Cortex of kidney (tissue), 1 donor: ENCODE measurements at places on chromosomes 6 and 20.

DNA sequence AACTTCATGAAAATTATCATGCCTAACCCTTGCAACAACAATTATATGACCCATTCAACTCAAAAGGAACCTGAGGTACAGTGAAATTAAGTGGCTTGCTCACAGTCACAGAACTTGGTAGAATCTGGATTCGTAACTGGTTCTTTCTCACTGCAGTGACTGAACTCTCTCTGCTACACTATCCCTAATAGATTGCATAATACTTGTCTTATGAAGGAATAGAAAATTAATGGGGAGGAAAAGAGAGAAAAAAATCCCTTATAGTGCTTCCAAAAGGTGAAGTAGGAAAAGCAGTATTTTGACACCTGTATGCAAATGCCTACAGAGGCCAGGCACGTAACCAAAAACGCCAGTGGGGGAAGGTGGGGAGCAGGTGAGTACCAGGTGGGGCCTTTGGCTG lies 186.6 kb downstream of the LY86 start:
- DNase-seq = no peak

GRCh38 chr20:41716436-41716835 lies 98.3 kb upstream of the CHD6 start:
- DNase-seq = no peak

- no peak for DNase-seq
Measured at GRCh38 chr6:80161434-80161833, 55.0 kb downstream of the BCKDHB start.

DNA sequence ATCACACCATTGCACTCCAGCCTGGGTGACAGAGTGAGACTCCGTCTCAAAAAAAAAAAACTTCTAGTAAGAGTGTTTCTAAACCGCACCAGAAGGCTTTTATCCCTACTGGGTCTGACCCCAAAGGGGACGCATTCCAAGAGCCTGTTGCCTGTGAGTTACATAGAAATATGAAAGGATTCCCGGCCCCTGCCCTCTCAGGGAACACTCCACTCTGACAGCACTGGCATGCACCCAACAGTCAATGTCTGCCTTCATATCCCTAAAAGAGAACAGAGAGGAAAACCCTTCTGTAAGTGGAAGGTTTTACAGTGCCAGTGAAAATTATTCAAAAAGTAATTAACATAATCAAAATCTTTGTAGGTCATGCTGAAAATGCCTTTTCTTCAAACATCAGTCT lies 117.1 kb upstream of the PTPRT start:
- no peak for DNase-seq

GRCh38 chr6:36933519-36933918 lies 21.0 kb upstream of the PI16 start:
- no peak for DNase-seq

DNA sequence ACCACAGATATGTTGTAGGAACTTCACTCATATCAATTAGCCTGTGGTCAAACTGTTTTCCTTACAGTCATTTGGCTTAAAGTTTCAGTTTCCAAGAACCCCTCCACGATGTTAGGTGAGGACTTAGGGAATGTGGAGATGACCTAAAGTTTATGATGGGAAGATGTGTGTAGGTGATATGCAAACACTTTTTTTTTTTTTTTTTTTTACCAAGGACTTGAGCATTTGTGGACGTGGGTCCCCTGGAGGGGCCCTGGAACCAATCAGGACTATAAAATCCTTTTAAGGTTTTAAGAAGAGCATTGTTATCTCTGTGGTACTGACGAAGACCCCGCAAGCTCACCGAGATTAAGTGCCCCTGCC lies 478 bp upstream of the MTHFD1L start:
- DNase-seq = no peak

- no peak for DNase-seq
Measured at GRCh38 chr6:18692929-18693685, 306.0 kb downstream of the RNF144B start.

- DNase-seq = no peak
Measured at GRCh38 chr20:48202334-48203113, 417.2 kb upstream of the SULF2 start.

- no peak for DNase-seq
Measured at GRCh38 chr20:35517125-35517524, 12.3 kb downstream of the C20orf173 start.

DNA sequence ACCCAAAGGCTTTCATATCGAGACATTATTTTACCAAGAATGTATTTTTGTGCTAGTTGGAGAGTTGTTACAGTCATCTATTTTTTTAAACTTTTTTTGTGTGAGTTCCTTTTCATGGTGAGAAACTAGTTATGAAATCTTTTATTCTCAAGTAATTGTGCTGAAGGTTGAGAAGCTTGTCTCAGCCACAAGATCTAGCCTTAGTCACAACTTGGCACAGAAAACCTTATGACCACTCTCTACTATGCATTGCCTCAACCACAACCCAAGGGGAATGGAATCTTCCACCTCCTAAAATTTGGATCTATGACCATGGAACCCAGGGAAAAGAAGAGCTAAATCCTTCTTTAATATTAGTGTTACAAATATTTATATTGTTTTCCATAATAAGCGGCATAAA lies 58.5 kb downstream of the HS3ST5 start:
- DNase-seq = no peak

GRCh38 chr6:110307368-110307767 lies 50.8 kb downstream of the METTL24 start:
- DNase-seq = no peak

GRCh38 chr6:93317592-93317991 lies 101.8 kb downstream of the EPHA7 start:
- DNase-seq = no peak

GRCh38 chr6:13484138-13484708 lies 3.2 kb downstream of the GFOD1 start:
- DNase-seq = no peak

- DNase-seq = no peak
Measured at GRCh38 chr6:132020138-132020581, 69.0 kb upstream of the CCN2 start.

GRCh38 chr6:92684386-92684785 lies 735.0 kb downstream of the EPHA7 start:
- no peak for DNase-seq

DNA sequence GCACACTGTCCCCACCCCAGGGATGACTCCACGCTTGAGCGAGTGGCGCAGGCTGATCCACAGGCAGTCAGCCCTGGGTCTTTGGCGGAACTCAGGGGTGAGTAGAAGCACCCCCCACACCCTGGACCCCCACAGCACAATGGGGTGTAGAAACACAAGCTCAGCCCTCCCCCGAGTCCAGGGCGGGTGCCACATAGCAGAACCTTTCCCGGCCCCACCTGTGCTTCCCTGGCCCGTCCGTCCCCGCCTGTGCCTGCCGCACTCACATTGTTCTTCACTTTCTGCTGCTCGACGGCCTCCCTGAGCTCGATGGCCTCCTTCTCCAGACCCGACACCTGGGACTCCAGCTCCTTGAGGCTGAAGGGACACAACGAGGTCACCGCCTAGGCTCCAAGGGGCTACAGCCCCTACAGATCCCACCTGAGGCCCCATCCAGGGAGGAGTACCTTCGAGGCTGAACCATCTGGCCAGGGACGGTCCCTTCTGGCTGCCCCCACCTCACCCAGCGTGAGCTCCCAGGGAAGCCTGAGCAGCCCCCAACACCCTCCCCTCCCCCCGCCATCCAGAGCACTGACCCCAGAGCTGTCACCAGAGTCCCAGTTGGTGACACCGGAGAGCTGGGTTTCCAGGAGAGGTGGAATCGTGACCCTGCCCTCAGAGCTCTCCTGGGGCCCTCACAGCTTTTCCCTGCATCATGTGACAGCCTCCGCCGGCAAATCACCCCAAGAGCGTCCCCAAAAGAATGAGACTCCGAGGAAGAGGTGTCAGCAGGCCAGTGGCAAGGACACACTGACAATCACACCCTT lies 55.6 kb downstream of the DSTN start:
- no peak for DNase-seq

DNA sequence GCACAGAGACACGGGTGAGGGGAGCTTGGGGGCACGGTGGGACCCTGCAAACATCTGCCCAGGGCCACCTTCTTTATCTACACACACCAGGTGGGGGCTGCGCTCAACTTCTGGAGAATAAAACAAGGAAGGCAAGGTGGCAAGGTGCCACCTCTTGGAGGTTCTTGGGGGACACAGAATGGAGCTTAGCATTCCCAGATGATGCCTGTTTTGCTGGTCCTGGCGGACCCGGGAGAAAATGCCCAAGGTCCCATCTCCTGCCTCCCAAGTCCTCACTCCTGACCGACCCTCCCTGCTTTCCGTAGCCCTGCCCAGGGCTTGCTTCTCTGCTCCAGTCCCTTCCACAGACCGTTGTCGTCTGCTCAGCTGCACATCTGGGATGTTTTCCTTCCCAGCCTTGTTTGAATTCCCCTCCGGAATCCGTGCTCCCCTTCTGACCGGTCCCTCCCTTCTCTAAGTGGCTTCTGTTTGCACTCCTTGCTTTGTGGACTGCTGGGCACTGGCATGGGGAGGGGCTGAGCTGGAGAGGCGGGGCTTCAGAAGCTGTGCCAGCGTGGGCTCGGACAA lies 13.1 kb downstream of the ITPR3 start:
- no peak for DNase-seq

- DNase-seq = no peak
Measured at GRCh38 chr20:46681032-46681854, 8.0 kb downstream of the TP53RK start.

DNA sequence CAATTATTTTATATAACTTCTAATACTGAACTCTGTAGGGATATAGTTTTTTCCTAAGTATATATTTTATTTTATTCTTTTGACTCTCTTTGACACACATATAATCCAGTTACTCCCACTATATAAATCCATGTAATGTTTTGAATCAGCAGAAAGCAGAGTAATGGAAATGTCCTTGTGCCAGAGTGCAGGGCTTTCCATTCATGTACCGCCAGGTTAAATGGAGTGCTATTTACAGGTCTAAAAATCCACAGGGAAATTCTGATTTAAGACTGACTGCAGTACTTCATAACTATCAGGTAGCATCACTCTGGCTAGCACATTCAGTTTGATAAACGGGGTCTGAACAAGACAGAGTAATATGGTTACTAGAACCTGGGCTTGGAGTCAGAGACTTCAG lies 626.8 kb downstream of the COL12A1 start:
- DNase-seq = no peak

GRCh38 chr20:32050851-32051556 lies 1.0 kb upstream of the HCK start:
- DNase-seq = no peak

- no peak for DNase-seq
Measured at GRCh38 chr20:10653599-10654249, 20.1 kb downstream of the JAG1 start.

GRCh38 chr6:112929641-112930040 lies 582.5 kb downstream of the RFPL4B start:
- no peak for DNase-seq

GRCh38 chr6:21947731-21948386 lies 349.0 kb downstream of the PRL start:
- no peak for DNase-seq

- no peak for DNase-seq
Measured at GRCh38 chr6:74115674-74116073, 419.7 kb downstream of the CD109 start.

DNA sequence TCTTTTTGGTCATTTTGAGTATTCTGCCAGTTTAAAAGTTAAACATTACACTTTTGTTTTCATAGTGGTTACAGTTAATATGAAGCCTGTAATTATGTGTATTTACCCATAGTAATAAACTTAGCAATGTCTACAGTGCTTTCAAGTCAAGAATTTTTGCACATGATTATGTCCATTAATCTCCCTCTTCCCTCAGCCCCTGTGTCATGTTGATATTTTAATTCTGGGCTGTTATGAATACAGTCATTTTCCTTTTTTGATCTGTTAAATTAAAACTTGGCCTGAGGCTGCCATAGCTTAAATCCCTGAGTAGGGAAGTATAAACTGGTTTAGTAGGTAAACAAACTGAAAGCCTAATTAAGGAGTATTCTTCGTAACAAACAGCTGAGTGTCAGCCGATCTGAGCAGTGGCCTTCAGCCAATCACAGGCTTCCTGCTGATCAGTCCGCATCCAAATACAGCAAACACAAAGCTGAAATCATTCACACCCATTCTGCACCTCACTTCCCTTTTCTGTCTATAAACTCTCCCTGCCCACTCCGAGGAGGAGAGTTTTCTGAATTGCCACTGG lies 9.5 kb upstream of the SFT2D1 start:
- DNase-seq = no peak

DNA sequence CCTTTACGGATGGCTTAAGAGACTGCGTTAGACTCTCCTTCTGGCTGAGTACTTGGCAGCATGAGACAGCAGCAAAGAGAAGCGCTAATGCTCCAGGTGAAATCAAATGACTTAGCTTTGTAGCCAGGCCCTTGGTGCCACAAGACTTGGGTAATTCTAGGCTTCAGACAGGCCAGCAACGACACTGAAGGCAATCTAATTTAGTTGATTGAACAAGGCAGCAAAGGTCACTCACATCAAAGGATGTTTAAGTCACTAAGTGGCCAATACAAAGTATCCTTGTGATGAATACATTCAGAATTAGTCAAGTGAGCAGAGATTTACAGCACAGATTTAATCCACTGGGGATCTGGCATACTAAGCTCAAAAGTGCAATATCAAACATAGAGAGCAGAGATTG lies 113.2 kb downstream of the FAM83B start:
- no peak for DNase-seq
